ENCODE measurements at places on chromosomes 6 and 20. TPM values are rescaled to one million over a fixed set of nuclear protein-coding genes. Genes with fewer than 3 reads are reported as not detected.

GRCh38 chr20:49319208-49319809, 41.5 kb upstream of the ZNFX1 start:
- H3K36me3 ChIP-seq: no peaks in the 10 kb centered on the region
- DNase-seq: no peak
- H3K27ac ChIP-seq: no peak overlapping the region
- no peak overlapping the region for H3K4me3 ChIP-seq

DNA sequence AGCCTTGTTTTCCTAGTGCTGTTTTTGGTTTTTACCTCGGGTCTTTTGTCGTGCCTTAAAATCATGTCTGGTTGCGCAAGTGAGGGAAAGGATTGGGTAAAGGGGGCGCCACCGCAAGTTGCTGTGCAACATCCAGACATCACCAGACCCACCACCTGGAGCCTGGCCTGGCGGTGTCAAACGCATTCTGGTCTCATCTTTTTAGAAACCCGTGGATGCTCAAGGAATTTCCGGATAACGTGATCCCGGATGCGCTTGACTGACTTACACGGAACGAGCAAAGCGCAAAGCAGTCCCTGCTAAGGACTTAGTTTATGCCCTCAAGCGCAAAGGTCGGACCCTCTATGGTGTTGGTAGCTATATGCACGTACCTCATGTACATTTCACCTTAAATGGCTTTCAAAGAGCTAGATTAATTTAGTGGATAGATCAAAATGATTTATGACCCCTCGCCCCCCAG, 105.2 kb downstream of the OR2B2 start:
- no peak overlapping the region for H3K27ac ChIP-seq
- DNase-seq: no peak
- no peaks in the 10 kb centered on the region for H3K27me3 ChIP-seq
- peak overlapping the region; percentile 42 for H3K4me3 ChIP-seq

- no peaks in the 10 kb centered on the region for H3K36me3 ChIP-seq
- H3K27ac ChIP-seq: no peak overlapping the region
- DNase-seq: peak; percentile 15
Measured at GRCh38 chr6:79600812-79601609, 30.1 kb upstream of the SH3BGRL2 start.

GRCh38 chr6:157867155-157867559, 44.1 kb downstream of the SNX9 start:
- no peaks in the 10 kb centered on the region for H3K36me3 ChIP-seq
- no peaks in the 10 kb centered on the region for H3K4me1 ChIP-seq
- H3K27ac ChIP-seq: no peak overlapping the region
- H3K27me3 ChIP-seq: no peaks in the 10 kb centered on the region
- DNase-seq: no peak

- no peaks in the 10 kb centered on the region for H3K36me3 ChIP-seq
- no peak for DNase-seq
- H3K27me3 ChIP-seq: no peaks in the 10 kb centered on the region
- no peak within 1 kb of the TSS for H3K27ac ChIP-seq
- H3K4me3 ChIP-seq: no peak within 1 kb of the TSS
- peaks cover 4% of the 10 kb centered on the region for H3K4me1 ChIP-seq
Measured at GRCh38 chr6:6319952-6320811, at the start of gene F13A1. TSS of gene F13A1 (minus strand) at chr6:6320662. CDS start at chr6:6318664, 1,998 bp downstream.

DNA sequence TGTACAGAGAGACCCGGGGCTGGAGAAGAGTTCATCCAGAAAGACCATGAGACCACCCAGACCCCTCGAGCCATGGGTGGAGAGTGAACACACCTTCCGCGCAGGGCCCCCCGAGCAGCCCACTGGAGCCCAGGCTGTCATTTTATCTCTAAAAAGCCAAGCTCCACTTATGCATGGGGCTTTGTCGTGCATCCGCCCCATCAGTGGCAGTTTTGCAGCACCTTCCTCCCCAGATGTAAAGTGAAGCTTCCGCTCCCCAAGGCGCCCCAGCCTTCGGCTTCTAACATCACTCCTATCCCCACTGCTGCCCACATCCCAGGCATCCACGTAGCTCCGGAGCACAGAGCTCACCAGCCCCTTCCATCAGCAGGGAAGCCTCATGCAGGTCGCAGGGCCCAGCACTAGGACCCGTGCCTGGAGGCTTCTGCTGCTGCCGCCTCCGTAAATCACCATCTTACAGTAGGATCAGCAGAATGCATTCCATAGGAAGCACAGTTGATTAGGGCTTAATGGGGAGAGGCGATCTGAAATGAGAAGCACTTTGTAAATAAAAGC, 301.1 kb downstream of the TAF4 start:
- H3K4me3 ChIP-seq: no peak overlapping the region
- no peaks in the 10 kb centered on the region for H3K36me3 ChIP-seq
- no peak overlapping the region for H3K27ac ChIP-seq
- H3K27me3 ChIP-seq: peaks cover 88% of the 10 kb centered on the region
- no peaks in the 10 kb centered on the region for H3K4me1 ChIP-seq

The LTB gene
- not detected for total RNA-seq

- peaks cover 24% of the 10 kb centered on the region for H3K36me3 ChIP-seq
- no peaks in the 10 kb centered on the region for H3K27me3 ChIP-seq
- H3K27ac ChIP-seq: no peak overlapping the region
- no peak for DNase-seq
- H3K4me1 ChIP-seq: peaks cover 14% of the 10 kb centered on the region
Measured at GRCh38 chr6:80142586-80142985, 36.1 kb downstream of the BCKDHB start.

The C4A gene
- 2.5 TPM for total RNA-seq

DNA sequence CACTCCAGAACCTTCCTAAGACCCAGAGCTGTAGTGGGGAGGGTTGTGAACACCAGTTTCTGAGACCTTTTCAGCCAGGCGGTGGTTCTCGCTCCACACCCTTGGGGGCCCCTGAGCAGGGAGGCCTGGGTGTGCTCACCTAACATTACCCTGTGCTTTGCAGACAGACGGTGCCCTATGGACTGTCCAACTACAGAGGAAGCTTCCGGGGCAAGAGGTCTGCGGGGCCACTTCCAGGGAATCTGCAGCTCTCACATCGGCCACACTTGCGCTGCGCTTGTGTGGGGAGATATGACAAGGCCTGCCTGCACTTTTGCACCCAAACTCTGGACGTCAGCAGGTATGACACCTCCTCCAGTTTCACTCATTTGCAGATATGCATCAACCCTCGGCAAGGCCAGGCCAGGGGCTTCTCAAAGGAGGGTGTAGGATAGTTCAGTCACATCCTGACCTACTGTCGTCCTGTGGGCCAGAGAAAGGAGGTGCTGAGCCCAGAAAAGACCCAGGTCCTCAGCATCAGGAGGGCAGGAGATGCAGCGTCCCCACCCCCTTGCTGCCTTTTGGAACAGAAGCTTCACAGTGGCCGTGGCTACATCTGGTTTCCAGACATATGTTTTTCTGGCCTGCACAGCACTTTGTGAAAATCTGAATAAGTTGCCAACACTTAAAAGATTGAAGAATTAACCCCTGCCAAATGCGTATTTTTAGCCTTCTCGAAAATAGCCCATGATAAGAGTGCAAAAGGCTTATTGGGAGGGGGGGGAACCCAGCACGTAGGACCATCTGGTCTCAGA, 20.6 kb downstream of the EDN3 start:
- no peak for DNase-seq
- H3K4me1 ChIP-seq: peaks cover 37% of the 10 kb centered on the region
- H3K27me3 ChIP-seq: no peaks in the 10 kb centered on the region

- H3K27ac ChIP-seq: no peak overlapping the region
- no peak overlapping the region for H3K4me3 ChIP-seq
- no peaks in the 10 kb centered on the region for H3K36me3 ChIP-seq
- H3K4me1 ChIP-seq: peaks cover 7% of the 10 kb centered on the region
- H3K27me3 ChIP-seq: no peaks in the 10 kb centered on the region
Measured at GRCh38 chr6:89353702-89354392, 1.3 kb upstream of the UBE2J1 start.

DNA sequence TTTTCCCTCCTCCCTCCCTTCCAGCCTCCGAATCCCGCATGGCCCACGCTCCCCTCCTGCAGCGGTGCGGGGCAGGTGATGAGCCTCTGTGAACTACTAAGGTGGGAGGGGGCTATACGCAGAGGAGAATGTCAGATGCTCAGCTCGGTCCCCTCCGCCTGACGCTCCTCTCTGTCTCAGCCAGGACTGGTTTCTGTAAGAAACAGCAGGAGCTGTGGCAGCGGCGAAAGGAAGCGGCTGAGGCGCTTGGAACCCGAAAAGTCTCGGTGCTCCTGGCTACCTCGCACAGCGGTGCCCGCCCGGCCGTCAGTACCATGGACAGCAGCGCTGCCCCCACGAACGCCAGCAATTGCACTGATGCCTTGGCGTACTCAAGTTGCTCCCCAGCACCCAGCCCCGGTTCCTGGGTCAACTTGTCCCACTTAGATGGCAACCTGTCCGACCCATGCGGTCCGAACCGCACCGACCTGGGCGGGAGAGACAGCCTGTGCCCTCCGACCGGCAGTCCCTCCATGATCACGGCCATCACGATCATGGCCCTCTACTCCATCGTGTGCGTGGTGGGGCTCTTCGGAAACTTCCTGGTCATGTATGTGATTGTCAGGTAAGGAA, at the start of gene OPRM1:
Gene OPRM1, plus strand, starts transcription at position 10 of the 612 bp plus-strand sequence. Its CDS starts 305 bp downstream, at position 315.
- no peak within 1 kb of the TSS for H3K4me3 ChIP-seq
- DNase-seq: peak; percentile 30
- no peaks in the 10 kb centered on the region for H3K36me3 ChIP-seq

The ITPA gene
- 46.5 TPM for total RNA-seq

- H3K27ac ChIP-seq: no peak overlapping the region
- no peaks in the 10 kb centered on the region for H3K4me1 ChIP-seq
- no peak overlapping the region for H3K4me3 ChIP-seq
- DNase-seq: no peak
Measured at GRCh38 chr20:12750221-12750620, 258.6 kb upstream of the SPTLC3 start.

The KIAA1755 gene
- total RNA-seq: 1.4 TPM

DNA sequence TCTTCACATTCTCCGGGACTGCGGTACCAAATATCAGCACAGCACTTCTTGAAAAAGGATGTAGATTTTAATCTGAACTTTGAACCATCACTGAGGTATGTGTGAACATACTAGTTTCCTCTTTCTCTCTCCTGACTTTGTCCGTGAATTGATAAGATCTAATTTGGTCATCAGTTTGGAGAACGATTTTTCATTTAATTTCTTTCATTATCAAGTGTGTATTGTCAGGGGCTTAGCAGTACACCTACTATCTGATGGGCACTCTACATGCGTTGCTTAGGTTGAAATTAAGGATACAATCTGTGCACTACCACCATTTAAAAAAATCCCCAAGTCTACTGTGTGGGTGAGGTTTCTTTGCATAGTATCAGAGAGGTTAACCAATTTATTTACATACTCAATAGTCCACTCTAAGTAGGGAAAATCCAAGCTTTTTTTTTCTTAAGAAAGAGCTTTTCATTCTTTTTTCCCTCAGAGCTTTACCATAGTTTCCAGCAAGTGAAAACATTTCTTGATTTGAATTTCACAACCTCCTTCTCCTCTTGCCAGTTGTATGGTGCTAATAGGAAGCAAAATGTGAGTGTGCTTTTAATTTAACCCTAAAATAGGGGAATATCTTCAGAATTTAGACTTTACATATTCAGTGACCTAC, 105.4 kb upstream of the ESR1 start:
- H3K4me1 ChIP-seq: no peaks in the 10 kb centered on the region
- DNase-seq: no peak
- no peaks in the 10 kb centered on the region for H3K36me3 ChIP-seq
- H3K27ac ChIP-seq: no peak overlapping the region
- no peak overlapping the region for H3K4me3 ChIP-seq

DNA sequence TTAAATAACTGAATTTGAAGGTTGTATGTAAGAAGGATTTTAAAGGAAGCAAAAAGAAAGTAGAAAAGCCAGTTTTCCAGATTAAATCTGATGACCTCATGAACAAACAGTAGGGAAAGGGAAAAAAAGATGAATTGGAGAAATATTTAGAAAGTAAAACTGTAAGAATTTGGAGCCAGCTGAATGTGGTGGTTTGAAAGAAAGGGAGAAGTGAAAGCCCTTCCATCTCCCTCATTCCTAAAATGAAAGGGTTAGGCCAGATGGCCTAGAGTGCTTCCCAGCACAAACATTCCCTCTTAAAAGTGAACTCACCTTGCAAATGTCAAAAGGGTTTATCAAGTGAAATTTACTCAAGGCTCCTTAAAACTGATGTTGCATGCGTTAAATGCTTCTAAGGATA, 139.3 kb upstream of the COL21A1 start:
- no peak overlapping the region for H3K27ac ChIP-seq
- no peak for DNase-seq
- peaks cover 27% of the 10 kb centered on the region for H3K4me1 ChIP-seq
- H3K4me3 ChIP-seq: no peak overlapping the region

- H3K4me3 ChIP-seq: no peak overlapping the region
- peaks cover 83% of the 10 kb centered on the region for H3K36me3 ChIP-seq
- no peaks in the 10 kb centered on the region for H3K4me1 ChIP-seq
- H3K27ac ChIP-seq: no peak overlapping the region
- no peak for DNase-seq
Measured at GRCh38 chr6:89689732-89690131, 51.2 kb upstream of the LYRM2 start.

The RFX6 gene
- not detected for total RNA-seq

DNA sequence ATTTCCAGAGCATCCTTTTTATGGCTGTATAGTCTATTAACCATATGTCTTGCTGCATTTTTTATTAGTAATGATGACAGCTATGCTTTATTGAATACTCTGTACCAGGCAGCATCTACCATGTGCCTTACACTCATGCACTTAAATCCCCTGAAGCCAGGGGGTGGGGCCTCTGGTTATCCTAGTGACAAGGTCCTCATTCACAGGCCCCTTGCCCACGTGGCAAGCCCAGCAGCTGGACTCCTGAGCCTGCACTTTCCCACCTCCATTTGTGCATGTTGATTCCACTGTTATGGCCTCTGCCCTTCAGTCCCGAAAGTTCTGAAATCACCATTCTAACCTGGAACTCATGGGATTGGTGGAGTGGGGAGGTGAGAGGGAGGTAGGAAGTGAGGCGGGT, 22.3 kb downstream of the ACTR5 start:
- no peak overlapping the region for H3K27ac ChIP-seq
- peaks cover 65% of the 10 kb centered on the region for H3K36me3 ChIP-seq
- no peaks in the 10 kb centered on the region for H3K27me3 ChIP-seq
- DNase-seq: peak; percentile 43

DNA sequence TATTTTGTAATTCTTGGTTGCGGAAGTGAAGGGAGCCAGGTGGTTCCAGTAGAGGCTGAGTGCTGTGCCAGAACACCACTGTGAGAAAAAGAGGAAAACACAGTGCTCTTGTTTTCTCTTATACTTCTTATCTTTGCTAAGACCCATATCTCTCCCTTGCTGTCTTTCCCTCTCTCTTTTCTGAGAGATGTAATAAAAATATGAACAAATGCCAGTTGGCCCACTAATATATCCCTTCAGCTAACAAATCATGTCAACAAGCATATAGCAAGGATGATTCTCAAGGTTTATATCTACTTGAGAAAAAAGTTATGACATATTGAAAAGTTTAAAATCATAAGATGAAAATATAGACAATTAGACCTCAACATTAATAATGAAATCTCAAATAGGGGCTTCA, 758.3 kb downstream of the HDGFL1 start:
- no peaks in the 10 kb centered on the region for H3K36me3 ChIP-seq
- no peak overlapping the region for H3K27ac ChIP-seq
- no peaks in the 10 kb centered on the region for H3K27me3 ChIP-seq
- no peaks in the 10 kb centered on the region for H3K4me1 ChIP-seq

The PRELID3B gene
- 331 TPM for total RNA-seq

The PRSS35 gene
- total RNA-seq: not detected

- DNase-seq: no peak
- H3K4me1 ChIP-seq: peaks cover 21% of the 10 kb centered on the region
- H3K4me3 ChIP-seq: no peak overlapping the region
- no peaks in the 10 kb centered on the region for H3K27me3 ChIP-seq
- H3K36me3 ChIP-seq: no peaks in the 10 kb centered on the region
Measured at GRCh38 chr20:21050710-21051109, 55.4 kb downstream of the LINC00237 start.
